ENCODE measurements at places on chromosomes 12 and 14.

DNA sequence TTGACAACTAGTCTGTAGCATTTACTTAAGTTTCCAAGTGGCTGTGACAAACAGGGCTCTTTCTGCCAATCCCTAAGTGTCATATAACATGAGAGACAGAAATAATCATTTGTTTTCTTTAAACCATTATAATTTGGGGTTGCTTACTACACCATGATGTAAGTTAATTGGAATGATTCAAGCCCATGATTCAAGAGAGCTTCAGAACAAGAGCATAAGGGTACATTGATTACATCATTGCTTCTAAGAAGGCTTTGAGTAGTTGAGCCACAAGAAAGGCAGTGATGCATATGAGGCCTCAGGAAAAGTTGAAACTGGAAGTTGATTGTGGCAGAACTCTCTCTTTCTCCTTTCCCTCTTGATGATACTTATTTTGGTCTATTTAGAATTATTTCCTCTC is 444.0 kb downstream of the CCER1 start:
- no peak for DNase-seq

DNA sequence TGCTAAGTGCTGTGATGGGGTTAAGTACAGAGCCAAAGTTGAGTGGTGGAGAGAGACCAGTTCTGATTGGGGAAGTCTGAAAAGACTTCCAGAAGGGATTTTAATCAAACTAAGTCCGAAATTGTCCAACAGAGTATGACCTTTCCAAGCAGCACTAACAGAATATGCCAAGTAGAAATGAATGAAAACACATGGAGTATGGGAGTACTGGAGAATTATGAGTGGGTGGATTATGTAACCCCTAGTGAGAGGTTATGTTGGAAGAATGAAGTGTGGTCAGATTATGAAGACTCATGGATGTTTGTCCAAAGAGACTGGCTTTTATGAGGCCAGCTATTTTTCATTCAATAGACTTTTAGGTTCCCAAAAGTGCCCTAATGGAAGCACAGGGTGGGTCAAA is 94.0 kb upstream of the PLEKHA5 start:
- no peak for DNase-seq

DNA sequence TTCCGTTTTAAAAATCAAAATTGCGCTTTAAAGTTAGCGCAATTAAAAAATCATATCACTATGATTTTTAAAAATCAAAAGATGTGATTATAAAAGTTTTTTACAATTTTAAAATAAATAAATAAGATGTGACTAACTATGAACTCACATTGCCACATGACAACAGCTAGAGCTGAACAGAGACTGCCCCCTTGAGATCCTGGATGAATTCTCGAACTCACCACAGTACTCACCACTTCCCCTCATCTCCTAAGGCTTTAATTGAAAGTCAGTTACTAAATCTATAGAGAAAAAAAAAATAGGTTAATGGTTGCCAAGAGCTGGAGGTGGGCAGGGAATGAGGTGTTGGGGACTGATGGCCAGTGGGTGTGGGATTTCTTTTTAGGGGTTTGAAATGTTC is 384.2 kb downstream of the ZFP36L1 start:
- DNase-seq = no peak

- no peak for DNase-seq
Measured at GRCh38 chr14:93369713-93370266, 22.8 kb downstream of the COX8C start.

DNA sequence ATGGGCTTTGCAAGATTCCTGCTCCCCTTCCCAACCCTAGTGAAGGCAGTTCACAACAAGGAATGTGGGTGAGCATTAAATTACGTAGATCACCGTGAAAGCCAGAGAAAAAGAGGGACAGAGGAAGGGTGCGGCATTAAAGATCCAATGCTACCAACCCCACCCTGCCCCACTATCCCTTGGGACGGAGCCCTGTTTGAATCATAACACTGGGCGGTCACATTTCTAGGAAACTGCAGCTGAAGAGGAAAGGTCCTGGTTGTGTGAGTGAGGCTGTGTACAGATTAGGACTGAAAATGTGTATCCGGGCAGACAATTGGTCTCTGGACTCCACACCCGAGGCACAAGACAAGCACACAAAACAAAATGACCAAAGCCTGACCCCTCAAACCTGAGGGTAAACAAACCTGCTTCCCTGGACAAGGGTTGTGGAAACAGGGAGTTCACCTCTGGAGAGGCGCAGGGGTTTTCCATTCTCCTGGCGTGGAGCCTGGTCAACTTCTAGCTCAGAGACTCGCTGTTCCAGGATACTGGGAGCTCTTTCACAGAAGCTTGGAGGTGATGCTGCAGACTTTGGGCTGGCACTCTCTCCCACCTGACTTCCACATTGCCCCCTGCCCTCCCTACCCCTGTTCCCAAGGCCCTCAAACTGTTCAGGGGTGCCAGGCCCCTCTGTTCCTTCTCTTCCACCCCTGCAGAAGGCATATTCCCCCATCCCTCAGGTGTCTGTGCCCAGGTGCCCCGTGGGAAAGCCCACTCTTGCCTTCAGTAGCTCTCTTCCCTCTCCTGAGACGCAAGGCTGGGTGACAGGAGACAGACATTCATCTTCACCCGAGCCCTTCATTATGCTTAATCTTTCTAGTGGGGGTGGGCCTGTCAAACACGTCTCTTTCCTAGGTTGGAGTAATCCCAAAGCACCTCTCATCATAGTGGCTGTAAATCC is 16.5 kb downstream of the NINJ2 start:
- DNase-seq = no peak

DNA sequence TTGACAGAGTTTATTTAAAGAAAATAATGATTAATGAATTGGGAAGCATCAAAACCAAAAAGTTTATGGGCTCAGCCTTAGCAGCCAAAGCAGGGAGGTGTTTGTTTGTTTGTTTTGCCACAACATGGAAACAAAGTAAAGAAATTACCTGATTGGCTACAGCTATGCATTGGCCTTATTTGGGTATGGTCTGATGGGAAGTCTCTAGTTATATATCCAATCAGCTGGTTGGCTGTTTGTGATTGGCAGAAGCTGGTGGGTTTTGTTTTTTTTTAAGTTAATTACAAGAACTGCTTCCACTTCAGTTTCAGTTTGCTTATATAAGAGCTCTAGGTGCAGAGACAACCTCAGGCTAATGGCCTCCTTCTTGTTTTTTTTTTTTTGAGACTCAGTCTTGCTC is 4.6 kb upstream of the LEMD3 start:
- no peak for DNase-seq

DNA sequence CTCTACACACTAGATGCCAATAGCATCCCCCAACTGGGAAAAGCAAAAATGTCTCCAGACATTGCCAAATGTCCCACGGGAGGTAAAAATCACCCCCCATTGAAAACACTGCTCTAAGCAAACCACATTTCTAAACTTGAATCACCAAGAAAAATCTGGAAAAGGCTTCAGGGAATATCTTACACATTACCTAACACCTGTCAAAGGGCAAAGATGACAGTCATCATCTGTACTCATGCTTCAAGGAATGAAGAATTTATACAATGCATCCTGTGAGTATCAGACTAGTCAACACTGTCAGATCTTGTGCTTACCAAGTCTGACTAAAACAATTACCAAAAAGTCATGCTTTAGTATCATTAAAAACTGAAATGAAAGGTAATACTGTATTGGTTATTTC is 161.6 kb upstream of the SOX5 start:
- no peak for DNase-seq

DNA sequence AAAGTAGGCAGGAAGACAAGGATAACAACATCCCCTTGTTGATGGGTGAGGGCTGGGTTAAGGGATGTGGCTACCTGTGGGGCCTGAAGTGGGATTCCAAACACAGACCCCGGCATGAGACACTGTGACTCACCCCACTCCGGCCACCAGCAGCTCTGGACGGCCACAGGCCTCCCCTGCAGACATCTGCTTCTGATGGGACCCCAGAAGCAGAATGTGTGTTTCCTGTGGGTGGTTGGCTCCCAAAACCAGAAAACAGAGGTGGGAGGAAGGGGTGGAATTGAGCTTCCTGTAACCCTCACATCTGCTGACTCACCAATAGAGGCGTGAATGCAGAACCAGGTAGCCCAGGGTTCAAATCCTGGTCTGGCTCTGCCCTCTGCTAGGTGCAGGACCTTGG is 216.6 kb upstream of the PWP1 start:
- no peak for DNase-seq

DNA sequence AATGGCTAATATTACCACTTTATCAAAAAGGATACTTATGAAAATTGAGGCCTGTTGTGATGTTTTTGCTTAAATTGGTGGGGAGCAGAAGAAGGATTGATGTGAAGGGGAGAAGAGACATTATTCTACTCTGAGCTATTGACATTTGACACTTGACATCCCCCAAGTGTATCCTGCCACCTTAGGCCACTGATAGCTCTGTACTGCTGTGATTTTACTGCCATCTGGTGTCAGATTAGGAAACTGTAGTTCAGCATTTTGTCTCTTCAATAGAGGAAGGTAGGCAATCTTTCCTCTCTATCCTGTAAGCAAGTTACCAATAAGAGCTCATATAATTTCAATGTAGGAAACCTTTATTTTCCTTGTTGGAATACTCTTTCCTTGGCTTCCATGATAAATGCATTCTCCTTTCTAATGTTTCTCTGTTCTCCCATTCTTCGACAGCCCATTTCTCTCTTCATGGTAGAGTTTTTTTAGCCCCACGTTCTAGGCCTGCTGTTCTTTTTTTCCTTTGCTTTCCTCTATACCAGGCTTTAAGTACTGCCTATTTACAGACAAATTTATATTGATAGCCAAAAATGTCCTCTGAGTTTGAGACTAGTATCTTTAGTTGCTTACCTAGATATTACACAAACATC is 46.3 kb downstream of the PPHLN1 start:
- no peak for DNase-seq

DNA sequence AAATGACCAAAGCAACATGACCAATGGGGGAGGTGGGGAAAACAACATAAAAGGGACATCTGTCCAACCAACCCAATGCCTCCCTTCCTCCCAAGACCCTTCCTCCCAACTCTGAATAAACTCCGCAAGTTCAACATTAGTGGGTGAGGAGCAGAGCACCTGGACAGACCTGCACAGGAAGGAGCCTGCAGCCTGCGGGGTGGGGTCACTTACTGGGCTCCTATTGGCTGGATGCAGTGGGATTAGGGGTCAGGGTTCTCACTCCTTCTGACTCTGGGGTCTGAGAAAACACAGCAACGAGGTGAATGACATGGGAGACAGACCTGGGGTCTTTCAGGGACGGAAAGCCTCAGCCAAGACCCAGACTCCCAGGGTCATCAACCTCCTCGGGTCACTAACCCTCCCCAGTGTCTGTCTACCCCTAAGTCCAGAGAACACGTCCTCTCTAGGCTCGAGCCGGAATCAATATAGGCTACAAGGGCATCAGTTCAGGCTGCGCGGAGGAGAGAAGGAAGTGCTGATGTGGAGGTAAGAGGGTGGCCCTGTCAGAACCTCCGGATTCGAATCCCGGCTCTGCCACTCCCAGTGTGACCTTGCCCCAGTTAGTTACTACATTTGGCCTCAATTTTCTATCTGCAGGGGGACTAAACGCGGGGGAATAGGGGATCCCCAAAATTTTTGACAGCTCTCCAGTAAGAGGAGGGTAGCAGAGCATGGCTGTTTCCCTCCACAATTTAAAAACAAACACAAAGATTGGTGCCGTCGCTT is 860 bp downstream of the NDRG2 start:
- DNase-seq = no peak

GRCh38 chr12:109421355-109422087 is 55.6 kb downstream of the KCTD10 start:
- DNase-seq = no peak

All from activated CD4-positive, alpha-beta memory T cell treated with anti-CD3 and anti-CD28 coated beads, Interleukin-2, amount 10 ng/mL, durations not matched to agents 7 days and 5 days (primary cell).